ENCODE measurements at places on chromosomes 1 and 21. TPM values are rescaled to one million over a fixed set of nuclear protein-coding genes. Genes with fewer than 3 reads are reported as not detected.

Gene CYP4A22
- total RNA-seq, result not detected

Gene MEX3A
- total RNA-seq, result 6.6 TPM

Gene TCEA3
- total RNA-seq, result 3.5 TPM

Gene MYCBP
- total RNA-seq, result 51.9 TPM

Gene OR2T2
- not detected for total RNA-seq

Gene OR2T4
- not detected for total RNA-seq

DNA sequence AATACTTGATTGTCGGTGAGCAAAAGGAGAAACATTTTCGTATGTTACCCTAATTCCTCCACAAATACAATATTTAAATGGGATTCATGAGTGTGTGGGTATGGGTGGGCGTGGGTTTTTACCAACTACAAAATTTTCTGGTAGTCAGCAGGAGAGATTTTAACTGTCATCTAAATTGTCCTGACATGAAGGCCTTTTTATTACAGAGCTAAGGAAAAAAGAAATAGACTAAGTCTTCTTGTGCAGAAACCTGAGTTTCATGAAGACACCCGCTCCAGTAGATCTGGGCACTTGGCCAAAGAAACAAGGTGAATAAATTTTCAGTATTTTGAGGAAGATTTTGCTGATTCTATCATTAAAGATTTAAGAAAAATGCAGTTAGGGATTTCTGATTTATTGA lies 752 bp downstream of the RGS18 start:
- H3K36me3 ChIP-seq, result no peaks in the 10 kb centered on the region
- H3K4me3 ChIP-seq, result no peak overlapping the region

- H3K36me3 ChIP-seq, result no peaks in the 10 kb centered on the region
- no peak for DNase-seq
- peaks cover 16% of the 10 kb centered on the region for H3K4me1 ChIP-seq
- no peak overlapping the region for H3K27ac ChIP-seq
- no peak overlapping the region for H3K4me3 ChIP-seq
Observed at GRCh38 chr1:5386371-5386770, 605.9 kb downstream of the NPHP4 start.

- no peak overlapping the region for H3K27ac ChIP-seq
- no peaks in the 10 kb centered on the region for H3K36me3 ChIP-seq
- DNase-seq, result no peak
- no peaks in the 10 kb centered on the region for H3K27me3 ChIP-seq
- no peaks in the 10 kb centered on the region for H3K4me1 ChIP-seq
Observed at GRCh38 chr1:95475686-95476457, 241.9 kb downstream of the RWDD3 start.

- no peak for DNase-seq
- H3K4me3 ChIP-seq, result peak overlapping the region; percentile 100
- H3K27me3 ChIP-seq, result no peaks in the 10 kb centered on the region
- H3K27ac ChIP-seq, result no peak overlapping the region
- H3K36me3 ChIP-seq, result no peaks in the 10 kb centered on the region
Observed at GRCh38 chr1:156081180-156081916, 917 bp downstream of the MEX3A start.

DNA sequence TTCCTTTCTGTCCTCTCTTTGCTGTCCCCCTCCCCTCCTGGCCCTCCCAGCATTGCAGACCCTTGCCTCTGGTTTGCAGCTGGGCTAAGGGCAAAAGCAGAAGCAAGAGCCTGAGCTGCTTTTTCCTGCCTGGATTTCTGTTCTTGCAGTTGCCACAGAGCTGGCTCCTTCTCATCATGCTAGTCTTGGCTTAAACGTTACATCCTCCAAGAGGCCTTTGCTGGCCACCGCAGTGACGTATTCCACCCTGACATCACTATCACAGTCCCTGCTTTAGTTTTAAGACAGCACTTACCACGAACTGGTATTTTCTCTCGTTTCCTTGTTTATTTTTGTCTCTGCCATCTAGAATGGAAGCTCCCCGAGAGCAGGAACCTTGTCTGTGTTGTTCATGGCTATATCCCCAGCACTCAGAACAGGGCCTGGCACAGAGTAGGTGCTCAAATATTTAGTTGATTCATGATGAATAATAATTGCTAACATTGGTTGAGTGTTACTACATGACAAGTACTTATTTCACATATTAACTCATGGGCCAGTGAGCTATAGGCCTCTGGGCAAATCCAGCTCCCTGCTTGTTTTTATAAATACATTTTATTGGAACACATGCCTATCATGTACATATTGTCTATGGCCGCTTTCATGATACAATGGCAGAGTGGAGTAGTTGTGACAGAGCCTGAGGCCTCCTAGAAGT lies 13.2 kb upstream of the CSF1 start:
- no peaks in the 10 kb centered on the region for H3K27me3 ChIP-seq
- peak; percentile 52 for DNase-seq
- H3K4me1 ChIP-seq, result peaks cover 81% of the 10 kb centered on the region
- no peaks in the 10 kb centered on the region for H3K36me3 ChIP-seq
- no peak overlapping the region for H3K27ac ChIP-seq

- no peaks in the 10 kb centered on the region for H3K36me3 ChIP-seq
- no peak overlapping the region for H3K27ac ChIP-seq
- no peak overlapping the region for H3K4me3 ChIP-seq
- H3K4me1 ChIP-seq, result no peaks in the 10 kb centered on the region
- DNase-seq, result no peak
- H3K27me3 ChIP-seq, result no peaks in the 10 kb centered on the region
Observed at GRCh38 chr1:50989694-50990093, 19.6 kb downstream of the CDKN2C start.

- no peak for DNase-seq
- H3K4me3 ChIP-seq, result no peak overlapping the region
- peaks cover 46% of the 10 kb centered on the region for H3K4me1 ChIP-seq
- no peaks in the 10 kb centered on the region for H3K27me3 ChIP-seq
Observed at GRCh38 chr1:235403593-235403992, 36.4 kb downstream of the TBCE start.

DNA sequence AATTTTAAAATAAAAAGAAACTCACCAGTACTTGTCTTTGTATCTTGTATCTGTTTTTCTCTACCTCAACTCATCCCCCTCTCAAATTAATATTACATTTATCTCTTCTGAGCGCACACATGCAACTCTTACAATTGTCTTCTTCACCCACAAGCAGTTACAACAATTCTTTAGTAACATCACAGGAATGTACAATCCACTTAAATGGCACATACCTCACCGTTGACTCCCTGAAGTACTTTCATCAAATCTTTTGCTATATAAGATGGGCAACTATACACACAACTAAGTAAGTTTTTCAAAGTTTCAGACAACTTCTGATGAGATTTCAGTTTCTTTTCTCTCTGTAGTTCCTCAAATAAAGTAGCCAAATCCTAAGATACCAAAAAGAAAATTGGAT lies 28.3 kb downstream of the HEATR1 start:
- H3K27ac ChIP-seq, result no peak overlapping the region
- no peak for DNase-seq
- H3K4me3 ChIP-seq, result no peak overlapping the region
